ENCODE measurements at places on chromosomes 5 and 9. TPM values are rescaled to one million over a fixed set of nuclear protein-coding genes. Genes with fewer than 3 reads are reported as not detected.

- no peak for DNase-seq
Observed at GRCh38 chr9:2461892-2462291, 159.7 kb upstream of the VLDLR start.

NXNL2 gene
- total RNA-seq = 1.3 TPM

UGT3A1 gene
- not detected for total RNA-seq

GRCh38 chr9:98721643-98722042 is 12.9 kb upstream of the GABBR2 start:
- DNase-seq = no peak

ADCY2 gene
- total RNA-seq = 10.0 TPM

DNA sequence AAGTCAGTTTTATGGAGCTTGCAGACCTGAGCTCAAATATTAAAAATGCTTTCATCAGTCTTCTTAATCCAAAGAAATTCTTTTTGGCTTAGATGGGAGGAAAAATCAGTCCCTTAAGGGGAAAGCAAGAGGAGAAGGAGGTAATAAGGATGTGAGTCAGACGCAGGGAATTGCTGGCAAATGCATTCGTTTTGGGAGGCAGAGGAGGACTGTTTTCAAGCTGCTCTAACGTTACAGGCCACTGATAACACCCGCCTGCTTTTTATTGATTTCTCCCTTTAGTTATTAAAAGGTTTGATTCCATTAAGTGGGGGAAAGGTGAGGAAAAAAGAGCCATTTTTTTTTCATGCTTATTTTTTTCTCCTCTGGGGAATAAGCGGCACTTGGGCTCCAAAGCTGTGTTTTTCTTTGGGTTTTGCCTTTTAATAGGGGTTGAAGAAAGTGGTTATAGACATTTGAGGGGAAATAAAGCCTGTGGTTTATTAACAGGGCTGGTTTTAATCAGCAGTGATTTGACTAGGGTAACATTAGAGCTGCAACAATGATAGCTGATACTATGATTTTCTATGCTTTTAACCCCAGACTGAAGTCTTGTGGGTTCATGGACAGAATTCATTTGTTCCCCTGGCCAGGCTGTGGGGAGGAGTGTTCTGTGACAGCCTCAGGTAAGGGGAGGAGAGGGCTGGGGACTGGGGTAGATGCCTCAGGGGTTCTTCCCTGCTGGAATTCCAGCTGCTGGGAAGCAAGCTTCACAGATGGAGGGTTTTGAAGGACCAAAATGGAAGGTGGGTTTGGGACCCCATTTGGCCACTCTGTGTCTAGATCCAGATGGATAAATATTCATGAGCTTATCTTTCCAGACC is 225.2 kb downstream of the GAS1 start:
- DNase-seq = no peak

- DNase-seq = peak; percentile 51
Observed at GRCh38 chr9:95729046-95729445, 146.4 kb upstream of the ERCC6L2 start.

- DNase-seq = no peak
Observed at GRCh38 chr5:148145916-148146315, 22.4 kb upstream of the SPINK14 start.

DNA sequence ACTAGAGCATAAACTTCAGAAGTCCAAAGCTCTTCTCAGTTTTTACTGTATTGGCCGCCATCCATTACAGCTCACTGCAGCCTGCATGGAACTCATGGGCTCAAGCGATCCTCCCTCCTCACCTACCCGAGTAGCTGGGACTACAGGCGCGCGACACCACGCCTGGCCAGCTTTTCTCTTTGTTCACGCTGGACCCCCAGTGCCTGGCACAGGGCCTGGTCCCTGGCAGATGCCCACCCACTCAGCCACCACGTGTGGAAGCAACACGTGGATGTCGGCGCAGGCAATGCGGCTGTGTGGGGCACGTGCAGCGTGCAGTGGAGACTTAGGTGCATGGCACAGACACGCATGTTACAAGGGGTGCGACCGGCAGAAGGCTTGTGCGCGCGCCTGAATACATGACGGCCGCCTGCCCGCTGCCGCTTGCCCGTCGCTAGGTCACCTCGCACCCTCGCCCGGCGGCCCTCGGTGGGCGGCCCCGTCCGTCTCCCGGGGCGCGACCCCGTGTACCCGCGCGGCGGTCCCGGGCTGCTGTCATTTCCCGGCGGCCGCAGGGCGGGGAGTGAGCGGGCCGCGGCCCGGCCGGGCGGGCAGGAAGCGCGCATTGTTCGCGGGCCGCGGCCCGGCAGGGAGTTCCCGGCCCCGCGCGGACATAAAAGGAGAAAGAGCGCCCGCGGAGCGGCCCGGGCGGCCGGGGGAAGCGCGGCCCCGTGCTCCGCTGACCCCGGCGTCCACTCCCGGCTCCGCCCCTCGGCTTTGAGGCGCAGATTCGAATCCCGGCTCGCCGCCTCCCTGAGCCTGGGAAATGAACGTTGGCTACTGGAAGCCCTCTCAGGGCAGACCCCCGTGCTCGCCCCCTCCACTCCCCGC is 24.1 kb upstream of the PTGS1 start:
- peak; percentile 62 for DNase-seq

BTNL9 gene
- 105 TPM for total RNA-seq

CDH6 gene
- 24.5 TPM for total RNA-seq

- DNase-seq = peak; percentile 88
Observed at GRCh38 chr9:121686930-121687541, 35.6 kb downstream of the DAB2IP start.

SLC6A7 gene
- total RNA-seq = not detected

DNA sequence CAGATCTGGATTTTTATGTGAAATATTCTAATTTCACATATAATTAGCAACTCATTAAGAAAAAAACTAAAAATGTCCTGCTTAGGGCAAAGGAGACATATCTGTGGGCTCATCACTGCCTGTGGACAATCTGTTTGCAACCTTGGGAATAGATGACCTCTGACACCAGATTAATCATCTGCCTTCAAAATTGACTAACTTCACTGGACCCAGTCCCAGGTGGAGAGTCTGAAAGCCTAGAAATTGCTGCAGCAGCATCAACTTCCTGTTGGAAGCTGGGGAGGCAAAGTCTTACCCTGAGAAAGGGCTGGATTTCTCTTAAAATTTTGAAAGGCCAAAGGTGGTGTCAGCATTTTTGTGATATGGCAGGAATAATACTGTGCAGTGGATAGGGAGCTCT is 76.3 kb upstream of the TNC start:
- no peak for DNase-seq

GLRX gene
- 22.2 TPM for total RNA-seq

- DNase-seq = peak; percentile 83
Observed at GRCh38 chr9:112074250-112075008, 100.7 kb downstream of the SUSD1 start.

DNA sequence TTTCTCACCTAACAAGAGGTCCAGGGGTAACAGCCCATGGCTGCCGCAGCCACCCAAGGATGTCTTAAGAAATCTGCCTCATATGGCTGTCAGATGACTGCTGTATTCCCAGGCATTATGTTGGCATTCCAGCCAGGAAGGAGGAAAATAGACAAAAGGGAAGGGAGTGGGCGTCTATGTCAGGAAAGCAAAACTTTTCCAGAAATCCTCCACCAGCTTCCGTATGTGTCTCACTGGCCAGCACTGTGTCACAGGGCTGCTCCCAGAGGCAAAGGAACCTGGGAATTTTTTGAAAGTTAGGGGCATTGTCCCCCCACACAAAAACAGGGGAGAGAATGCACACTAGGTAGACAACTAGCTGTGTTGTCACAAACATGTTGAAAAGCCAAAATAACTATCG is 7.3 kb downstream of the BHMT2 start:
- DNase-seq = no peak

- no peak for DNase-seq
Observed at GRCh38 chr9:83312537-83312936, 225.7 kb downstream of the FRMD3 start.

SH3TC2 gene
- total RNA-seq = 59.1 TPM

GRCh38 chr9:110814159-110814558 is 145.6 kb downstream of the MUSK start:
- DNase-seq = no peak

NAIP gene
- total RNA-seq = 63.1 TPM

DNA sequence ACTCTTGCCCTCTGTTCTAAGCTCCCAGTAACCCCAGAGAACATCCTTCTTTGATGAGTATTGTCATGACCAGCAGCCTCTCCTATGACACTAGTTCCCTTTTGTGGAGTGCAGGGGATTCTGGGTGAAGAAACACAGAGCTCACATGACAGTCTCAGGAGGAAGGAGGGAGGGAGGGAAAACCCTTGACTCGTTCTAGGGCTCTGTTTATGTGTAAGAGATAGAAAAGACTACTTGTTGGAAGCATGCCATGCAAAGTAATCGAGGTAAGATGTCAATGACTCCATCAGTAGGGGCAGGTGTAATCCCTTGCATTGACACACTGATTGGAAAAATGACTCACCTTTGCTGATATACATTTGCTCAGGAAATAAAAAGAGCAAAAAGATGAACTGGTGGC is 190.2 kb upstream of the ELL2 start:
- DNase-seq = no peak

DNA sequence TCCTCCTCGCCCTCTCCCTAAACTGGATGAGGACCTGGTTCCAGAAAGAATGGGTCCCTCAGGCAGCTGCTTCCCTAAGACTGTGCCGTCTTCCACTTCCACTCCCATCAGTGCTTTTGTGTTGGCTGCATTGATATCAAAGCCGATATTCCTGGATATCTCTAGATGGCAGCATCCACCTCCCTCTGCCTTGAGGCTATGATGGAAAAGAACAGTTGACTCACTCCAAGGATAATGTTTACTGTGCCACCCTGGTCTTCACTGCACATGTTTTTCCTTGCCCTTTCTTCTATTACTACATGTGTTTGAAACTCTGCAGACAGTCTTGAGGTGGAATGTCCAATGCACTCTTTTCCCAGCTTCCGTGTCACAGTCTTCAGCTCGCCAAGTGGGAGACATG is 211.6 kb downstream of the MAST4 start:
- DNase-seq = no peak

HK3 gene
- total RNA-seq = 21.1 TPM

SMU1 gene
- total RNA-seq = 23.8 TPM

DNA sequence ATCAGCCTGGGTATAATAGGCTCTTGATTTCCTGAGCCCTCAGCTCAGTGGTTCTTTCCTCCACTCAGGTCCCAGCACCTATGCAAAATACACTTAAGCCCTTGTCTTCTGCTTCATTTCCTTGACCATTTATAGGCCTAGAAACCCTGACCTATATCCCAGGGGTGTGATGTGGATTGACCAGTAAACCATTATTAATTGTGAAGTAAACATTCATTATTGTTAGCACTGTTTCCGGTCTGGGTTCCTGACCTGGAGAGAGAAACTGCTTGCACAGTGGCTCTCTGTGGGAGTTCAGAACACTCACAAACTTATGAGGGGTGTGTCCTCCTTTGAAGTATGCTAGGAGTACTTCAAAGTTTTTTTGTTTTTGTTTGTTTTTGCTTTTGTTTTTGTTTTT is 19.6 kb upstream of the TOMM5 start:
- DNase-seq = no peak

CAMK2A gene
- 2.5 TPM for total RNA-seq

- DNase-seq = no peak
Observed at GRCh38 chr5:62152394-62153087, 153.5 kb upstream of the KIF2A start.

GRCh38 chr5:1139331-1140170 is 27.7 kb upstream of the SLC12A7 start:
- no peak for DNase-seq

DNA sequence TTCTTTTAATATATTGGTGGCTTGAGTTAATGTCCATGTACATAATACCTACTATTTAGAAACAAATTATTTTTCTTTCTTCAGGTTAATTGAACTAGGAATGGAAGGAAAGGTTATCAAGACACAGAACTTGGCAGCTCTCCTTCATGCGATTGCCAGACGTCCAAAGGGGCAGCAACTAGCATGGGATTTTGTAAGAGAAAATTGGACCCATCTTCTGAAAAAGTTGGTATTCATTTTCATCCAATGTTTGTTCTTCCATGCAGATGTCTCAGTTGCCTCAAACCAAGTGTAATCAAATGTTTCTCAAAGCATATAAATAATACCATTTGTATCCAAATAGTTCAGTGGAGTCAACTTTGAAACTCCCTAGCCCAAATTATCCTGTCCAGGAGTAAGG is 22.6 kb upstream of the LNPEP start:
- DNase-seq = no peak

NNT gene
- total RNA-seq = 38.1 TPM

Measured in sciatic nerve (tissue), 2 donors.